D721Med (cell line): ENCODE measurements at places on chromosomes 11 and 22.

DNA sequence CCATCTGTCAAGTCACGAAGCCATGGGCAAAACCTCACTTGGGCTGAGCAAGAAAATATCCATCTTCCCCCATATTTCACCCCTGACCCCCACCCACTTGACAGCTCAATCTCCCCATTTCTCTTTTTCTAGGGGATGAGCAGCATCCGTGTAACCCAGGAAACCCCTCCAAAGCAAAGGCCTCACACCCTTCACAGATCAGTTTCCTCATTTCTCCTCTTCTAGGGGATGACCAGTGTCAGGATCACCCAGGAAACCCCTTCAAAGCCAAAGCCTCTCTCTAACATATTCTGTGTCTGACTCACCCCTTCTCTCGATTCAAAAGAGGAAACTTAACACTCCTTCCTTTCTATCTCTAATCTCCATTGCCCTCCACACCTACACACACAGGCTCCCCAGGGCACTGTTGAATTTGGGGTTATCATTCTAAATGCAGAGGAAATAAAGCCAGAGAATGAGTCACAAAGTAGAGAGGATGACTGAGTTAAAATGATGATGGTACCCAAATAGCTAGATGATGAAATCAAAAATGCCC is 439.7 kb downstream of the BUD13 start:
- DNase-seq, result no peak

DNA sequence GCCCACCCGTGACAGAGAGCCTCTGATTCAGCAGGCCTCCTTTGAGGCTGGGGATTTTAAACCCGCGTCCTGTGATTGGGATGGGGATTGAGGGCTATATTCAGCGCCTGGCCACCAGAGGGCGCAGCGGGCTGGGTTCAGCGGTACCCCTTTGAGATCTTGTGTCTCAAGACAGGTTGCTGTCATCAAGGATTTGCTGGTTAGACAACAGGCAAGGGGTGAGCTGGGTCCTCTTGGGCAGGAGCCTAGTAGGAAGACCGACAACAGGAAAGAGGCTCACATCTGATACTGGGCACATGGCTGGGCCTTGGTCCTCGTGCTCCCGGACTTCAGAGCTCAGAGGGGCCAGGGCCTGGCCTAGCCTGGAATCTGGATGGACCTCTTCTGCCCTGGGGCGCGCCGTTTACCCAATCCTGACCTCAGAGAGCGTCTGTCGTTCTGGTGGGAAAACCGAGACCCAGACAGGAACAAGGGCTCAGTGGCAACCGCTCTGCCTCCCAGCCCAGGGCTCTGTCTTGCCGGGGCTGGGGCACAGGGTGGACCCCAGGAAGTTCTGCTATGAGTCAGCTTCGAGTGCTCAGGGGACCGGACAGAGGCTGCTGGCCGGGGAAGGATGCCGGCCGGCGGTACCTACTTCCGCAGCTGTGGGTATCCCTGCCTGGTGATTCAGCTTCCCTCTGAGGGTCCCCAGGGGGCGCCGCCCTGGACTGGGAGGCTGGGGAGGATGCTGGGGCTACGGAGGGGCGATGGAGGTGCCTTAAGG is 929 bp upstream of the SLC35E4 start:
- peak; percentile 76 for DNase-seq

GRCh38 chr11:65789230-65790103 is 2.6 kb downstream of the OVOL1 start:
- no peak for DNase-seq

DNA sequence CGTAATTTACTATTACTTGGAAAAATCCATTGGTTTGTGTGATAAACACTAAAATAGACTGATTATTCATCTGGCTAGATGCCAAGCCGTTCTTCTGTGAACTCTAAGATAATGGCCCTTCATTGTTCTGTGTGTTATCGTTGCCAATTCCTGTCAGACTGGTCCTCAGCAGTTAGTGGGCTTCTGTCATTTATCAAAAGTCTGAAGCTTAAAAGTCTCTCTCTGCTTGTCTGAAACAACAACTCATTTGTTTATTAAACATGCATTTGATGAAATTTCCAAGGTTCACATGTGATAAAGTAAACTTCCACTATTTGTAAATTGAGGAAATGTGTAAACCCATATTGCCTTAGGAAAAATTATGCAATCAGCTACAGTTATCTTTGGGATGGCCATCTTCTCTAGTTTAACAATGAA is 21.1 kb upstream of the RDX start:
- no peak for DNase-seq

DNA sequence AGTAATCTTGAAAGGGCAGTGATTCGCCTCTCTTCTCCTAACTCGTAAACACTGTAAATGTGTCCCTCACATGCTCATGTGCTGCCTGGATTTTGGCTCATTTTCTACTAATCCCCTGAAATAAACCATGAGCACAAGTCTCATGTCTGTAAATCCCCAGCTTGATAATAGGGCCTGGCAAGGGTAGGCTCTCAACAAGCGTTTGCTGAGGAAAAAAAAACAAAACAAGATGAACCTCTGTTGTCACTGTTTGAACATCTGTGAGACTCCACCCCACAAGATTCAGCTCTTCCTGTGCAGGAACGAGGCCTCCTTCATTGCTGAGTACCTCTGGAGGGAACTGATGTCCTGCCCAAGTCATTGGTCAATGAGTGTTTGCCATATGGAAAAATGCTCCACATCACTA is 4.5 kb upstream of the CYB5R2 start:
- DNase-seq, result no peak

GRCh38 chr11:79121351-79121750 is 319.5 kb downstream of the TENM4 start:
- no peak for DNase-seq

DNA sequence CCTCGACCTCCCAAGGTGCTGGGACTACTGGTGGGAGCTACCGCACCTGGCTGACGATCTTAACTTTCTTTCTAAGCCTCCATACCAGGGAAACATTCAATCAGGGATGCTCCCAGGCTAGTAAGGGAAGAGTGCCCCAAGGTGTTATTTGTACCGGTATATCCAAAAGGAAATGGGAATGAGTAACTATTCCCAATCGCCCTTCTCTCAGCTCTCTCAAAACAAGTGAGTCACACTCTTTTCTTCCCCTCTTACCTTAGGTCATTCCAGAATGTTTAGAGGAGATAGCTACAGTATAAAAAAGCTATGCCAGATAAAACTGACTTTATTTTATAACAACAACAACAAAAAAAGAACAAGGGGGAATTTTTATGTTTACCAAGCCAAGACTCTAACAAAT is 13.7 kb downstream of the DCDC1 start:
- no peak for DNase-seq

DNA sequence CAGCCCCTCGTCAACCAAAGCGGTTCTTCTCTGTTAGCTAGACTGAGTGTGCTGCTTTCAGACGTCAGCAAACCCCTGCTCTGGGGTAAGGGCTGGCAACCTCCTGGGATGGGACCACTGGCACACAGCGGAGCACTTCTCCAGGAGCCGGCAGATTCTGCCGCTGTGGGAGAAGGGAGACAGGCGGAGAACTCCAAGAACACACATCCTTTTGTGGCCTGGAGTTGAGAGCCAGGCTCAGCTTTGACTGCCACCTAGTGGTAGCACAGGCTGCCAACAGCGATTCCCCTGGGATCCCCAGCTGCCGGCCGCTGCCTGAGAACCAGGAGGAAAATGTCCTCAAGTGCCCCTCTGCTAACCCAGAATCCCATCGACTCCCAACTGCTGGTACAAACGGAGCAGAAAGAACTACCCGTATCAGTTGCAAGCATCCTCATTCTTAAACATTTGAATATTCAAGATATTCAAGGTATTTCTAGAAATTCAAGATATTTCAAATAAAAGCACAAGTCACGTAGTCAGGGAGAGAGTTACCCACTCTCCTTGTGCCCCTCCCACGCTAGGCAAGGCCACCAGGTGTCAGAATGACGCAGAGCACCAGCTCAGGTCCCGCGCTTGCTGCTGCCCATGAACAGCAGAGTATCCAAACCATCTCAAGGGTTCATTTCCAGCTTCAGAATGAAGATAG is 4.9 kb downstream of the LTO1 start:
- peak; percentile 96 for DNase-seq

GRCh38 chr11:82719361-82720105 is 14.1 kb downstream of the FAM181B start:
- DNase-seq, result no peak

GRCh38 chr11:119341222-119342022 is 739 bp upstream of the C1QTNF5 start:
- DNase-seq, result no peak

GRCh38 chr22:36328635-36329253 is 59.0 kb downstream of the MYH9 start:
- DNase-seq, result no peak

DNA sequence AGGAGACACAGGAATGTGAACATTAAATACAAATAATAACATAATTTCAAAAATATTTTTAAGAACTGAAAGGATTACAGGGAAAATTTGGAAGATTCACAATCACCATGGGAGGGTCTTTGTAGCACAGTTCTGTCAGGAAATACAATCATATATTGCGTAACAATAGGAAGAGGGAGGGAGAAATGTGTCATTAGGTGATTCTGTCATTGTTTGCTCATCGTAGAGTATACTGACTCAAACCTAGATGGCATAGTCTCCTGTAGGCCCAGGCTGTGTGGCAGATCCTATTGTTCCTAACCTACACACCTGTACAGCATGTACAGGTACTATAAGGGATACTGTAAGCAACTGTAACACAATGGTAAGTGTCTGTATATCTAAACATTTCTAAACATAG is 330.4 kb downstream of the BRD1 start:
- no peak for DNase-seq

- DNase-seq, result no peak
These were observed 53.7 kb downstream of the PARVA start for GRCh38 chr11:12430954-12431595.

- DNase-seq, result no peak
These were observed 181.7 kb upstream of the ZC3H12C start for GRCh38 chr11:109911488-109911887.

DNA sequence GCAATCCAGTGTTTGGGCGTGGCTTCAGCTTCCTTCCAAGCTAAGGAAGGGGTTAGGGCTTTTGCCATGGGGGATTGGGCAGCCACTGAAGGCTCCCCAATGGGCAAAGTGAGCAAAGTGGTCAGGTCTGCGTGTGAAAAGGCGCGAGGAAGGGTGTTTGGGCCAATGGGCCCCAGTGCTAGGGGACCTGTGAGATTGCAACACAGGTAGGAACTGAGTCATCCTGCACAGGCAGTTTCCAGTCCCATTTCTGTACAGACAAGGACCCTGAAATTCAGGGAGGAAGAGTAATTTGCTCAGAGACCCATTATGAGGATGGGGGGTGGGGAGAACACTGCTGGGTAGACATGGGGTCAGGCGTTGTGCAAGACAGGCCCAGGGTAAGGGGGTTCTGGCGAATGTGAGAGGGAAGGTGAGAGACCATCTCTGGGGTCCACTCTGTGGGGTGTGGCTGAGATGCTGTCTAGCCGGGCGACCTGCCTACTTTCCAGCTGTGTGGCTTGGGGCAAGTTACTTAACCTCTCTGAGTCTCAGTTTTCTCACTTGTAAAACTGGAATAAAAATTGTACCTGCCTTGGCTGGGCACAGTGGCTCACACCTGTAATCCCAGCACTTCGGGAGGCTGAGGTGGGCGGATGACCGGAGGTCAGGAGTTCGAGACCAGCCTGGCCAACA is 7.3 kb downstream of the CCDC88B start:
- DNase-seq, result no peak

DNA sequence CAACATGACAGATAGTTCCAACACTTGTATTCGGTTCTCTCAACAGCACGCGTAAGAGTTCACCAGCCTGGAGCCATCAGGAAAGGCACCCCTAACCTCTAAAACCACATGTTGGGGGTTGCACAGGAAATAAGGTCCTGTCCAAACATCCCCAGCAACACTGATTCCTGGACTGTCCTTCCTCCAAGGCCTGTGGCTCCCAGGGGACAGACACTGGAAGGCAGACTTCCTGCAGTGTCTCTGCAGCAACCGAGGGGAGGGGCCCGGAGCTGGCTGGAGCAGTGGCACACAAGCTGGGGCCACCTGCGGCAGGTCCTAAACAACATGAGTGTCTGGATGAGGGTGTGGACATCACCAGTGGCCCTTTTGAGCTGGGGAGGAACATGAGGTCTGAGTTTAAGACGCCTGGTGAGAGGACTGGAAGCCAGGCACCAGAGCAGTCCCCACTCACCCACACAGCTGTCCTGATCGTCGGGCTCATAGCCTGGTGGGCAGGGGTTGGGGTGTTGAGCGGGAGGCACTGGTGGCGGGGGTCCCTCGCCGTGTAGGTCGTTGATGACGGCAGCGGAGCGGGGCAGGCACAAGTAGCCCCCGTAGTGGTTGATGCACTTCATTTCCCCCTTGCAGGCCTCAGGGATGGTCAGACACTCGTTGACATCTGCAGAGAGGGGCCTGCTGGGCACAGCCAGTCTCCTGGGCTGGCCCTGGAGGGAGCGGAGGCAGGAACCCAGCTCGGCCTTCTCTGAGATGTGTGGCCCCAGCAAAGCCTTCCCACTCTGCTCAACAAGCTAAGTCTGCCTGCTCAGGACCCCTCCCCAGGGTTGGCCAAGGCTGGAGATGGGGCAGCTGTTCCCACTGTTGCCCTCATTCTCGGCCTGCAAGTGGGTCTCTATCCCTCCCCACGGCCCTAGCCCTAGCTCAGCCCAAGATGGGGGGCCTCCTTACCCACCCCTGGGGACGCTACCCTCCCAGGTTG is 1.6 kb downstream of the EFEMP2 start:
- no peak for DNase-seq

DNA sequence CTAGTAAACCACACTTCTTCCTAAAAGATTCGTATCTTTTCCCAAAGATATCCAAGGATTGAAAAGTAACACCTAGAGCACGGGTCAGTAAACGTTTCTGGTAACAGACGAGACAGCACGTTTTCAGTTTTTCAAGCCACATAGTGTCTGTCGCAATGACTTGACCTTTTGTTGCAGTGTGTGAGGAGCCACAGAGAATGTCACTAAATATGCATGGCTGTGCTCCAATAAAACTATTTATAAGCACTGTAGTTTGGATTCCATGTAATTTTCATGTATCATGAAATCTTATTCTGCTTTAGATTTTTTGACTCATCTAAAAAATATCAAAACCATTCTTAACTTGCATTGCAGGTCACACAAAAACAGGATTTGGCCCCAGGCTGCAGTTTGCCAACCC is 18.3 kb upstream of the MICAL3 start:
- no peak for DNase-seq

- DNase-seq, result no peak
These were observed 207.0 kb downstream of the MN1 start for GRCh38 chr22:27594474-27595134.

DNA sequence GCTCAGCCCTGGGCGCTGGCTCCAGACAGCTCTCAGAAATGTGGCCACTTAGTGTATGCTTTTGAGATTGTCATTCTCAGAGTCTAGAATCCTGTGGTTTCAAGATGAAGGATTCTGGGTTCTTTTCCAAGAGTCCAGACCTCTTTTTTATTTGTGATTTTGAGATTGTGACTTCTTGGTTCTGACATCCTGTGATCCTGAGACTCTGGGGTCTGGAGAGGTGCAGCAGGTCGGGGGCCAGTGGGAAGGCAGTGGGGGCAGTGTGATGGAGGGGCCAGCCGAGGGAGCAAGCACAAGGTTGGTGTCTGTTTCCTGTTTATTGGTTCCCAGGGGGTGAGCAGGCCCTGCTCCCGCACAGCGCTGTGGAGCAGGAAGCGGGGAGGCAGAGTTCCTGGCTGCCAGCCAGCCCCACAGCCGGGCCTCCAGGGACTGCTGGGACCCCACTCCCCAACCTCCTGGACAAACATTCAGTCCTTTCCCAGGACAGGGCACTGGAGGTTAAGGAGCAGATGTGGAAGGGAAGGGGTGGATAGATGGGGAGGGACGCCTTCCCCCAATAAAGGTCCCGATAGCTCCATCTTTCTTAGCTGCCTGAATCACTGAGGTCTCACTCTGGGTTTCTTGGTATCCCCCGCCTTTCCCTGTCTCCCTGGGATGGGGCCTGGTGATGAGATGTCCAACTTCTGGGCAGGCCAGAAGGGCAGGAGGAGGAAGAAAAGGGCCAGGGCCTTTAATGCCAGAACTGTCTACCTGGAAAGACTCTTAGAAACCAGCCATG is 13.7 kb downstream of the ARHGEF17 start:
- DNase-seq, result no peak
